Fibroblast of pulmonary artery (primary cell): ENCODE measurements at places on chromosomes 5 and 9.

- DNase-seq: peak; percentile 18
Measured at GRCh38 chr5:53642061-53642460, 81.6 kb downstream of the NDUFS4 start.

DNA sequence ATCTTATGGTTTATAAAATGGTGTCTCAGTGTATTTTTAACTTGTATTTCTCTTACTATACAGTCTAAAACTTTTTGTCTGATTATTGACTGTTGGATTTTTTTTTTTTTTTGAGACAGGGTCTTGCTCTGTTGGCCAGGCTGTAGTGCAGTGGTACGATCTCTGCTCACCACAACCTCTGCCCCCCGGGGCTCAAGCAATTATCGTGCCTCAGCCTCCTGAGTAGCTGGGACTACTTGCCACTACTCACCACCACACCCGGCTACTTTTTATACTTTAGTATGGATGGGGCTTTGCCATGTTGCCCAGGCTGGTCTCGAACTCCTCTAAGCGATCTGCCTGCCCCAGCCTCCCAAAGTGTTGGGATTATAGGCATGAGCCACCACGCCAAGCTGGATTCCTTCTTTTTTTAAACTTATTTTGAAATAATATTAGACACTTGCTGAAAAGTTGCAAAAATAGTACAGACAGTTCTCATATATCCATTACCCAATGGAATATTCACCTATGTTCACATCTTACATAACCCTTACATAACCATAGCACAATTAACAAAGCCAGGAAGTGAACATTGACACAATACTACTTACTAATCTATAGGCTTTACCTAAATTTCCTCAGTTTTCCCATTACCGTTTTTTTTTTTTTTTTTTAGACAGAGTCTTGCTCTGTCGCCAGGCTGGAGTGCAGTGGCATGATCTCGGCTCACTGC, 47.2 kb downstream of the STOM start:
- DNase-seq: peak; percentile 20

DNA sequence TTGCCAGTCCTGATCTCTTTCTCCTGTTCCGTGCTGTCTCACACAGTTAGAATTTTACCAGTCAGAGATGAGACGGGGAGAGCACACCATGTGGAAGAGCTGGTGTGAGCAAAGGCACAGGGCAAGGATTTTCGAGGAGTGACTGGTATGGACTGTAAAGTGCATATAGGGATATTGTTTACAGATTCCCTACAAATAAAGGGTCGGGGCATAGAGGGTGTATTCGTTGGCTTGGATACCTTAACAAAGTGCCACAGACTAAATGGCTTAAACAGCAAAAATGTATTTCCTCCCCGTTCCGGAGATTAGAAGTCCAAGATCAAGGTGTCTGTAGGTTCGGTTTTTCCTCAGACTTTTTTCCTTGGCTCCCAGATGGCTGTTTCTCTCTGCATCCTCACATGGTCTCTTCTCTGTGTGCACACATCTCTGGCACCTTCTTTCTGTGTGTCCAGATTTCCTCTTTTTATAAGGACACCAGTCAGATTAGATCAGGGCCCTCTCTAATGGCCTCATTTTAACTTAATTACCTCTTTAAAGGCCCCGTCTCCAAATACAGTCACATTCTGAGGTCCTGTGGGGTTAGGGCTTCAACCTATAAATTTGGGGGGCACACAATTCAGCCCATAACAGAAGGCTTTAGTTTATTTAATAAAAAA, 23.4 kb downstream of the CYFIP2 start:
- no peak for DNase-seq

DNA sequence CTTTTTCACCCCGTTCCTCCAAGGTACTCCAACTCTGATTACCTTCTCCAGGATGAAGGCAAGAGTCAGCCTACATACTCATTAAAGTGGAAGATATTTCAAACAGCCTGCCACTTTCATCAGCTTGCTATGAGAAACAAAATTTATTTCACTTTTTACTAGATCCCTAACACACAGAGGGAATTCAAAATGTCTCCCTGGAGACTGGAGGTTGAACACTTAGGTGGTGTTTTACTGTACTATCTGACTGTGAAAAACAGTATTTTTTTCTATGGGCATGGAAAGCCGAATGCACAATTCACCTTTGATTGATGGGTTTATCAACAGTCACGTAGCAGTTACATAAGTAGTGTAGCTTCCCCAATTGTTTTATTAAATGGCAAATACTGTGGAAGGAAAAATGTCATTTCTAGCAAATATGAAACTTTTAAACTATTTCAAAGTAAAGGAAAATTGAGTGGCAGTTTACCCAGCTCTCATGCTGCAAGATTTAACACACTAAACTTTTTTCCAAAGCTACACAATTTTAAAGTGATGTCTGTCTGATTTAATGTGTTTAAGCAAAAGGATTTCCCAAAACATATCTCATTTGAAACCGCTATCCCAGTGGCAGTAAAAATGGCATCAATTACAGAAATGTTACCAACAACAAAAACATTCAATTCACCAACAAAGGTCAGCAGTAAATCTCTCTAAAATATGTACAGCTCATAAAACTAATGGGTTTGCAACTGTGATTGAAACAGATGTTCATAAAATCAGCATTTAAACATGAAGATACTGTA, 125.0 kb upstream of the TLE4 start:
- DNase-seq: no peak

GRCh38 chr5:109705596-109705995, 15.9 kb downstream of the MAN2A1 start:
- DNase-seq: peak; percentile 25

GRCh38 chr5:146588331-146589027, 72.5 kb upstream of the GPR151 start:
- DNase-seq: no peak

DNA sequence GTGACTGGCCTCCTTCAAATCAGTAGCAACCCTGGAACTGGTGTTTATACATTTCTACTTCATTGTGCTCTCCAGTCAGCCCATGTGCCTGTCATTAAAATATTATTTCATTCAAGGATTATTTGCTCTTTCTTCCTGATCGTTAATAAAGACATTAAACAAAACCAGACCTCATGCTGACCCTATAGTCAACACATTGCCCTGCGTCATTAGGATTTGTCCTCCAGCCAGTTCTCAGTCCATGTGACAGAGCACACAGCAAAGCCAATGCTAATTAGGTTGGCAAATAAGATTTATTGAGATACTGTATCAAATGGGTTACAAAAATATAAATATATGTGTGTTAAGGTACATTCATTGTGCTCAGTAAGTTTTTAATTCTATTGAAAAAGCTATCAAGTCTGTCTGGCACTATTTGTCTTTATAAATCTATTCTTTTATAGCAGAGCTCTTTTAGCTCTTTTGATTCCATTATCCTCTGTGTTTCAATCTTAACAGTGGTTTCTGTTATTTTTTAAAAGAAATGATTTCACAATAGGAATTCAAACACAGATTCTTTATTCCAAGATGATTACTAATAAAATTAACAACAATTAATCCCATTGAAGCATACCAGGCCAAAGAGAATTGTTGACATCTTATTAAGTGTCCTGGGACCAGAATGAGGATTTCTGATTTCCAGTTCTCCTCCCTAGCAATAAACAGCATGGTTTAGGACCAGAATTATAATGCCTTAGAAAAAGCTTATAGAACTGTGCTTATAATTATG, 209.4 kb upstream of the RGMB start:
- DNase-seq: no peak

- peak; percentile 92 for DNase-seq
Measured at GRCh38 chr5:137563646-137564397, 64.7 kb upstream of the SPOCK1 start.

GRCh38 chr9:135588371-135588770, 26.8 kb downstream of the PAEP start:
- no peak for DNase-seq

GRCh38 chr9:124377551-124378406, 37.5 kb downstream of the PSMB7 start:
- DNase-seq: no peak

GRCh38 chr5:10601246-10602030, 37.6 kb downstream of the ANKRD33B start:
- peak; percentile 96 for DNase-seq

DNA sequence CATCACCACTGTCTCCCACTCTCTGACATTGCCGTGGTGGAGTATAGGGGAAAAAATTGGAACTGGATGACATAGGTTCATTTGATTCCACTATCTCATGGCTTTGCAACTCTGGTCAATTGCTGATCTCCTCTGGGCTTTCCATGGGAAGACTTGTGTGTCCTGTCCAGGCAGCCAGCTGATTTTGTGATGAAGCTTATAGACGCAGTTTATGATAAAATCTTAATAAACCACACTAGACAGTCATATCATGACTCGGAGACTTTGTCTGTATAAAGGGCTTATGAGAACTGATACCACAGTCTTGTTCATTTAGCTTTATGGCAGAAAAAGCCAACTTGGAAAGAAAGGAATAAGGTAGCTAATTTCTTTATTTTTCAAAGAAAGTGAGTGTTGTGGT, 296.5 kb downstream of the MAST4 start:
- DNase-seq: no peak

DNA sequence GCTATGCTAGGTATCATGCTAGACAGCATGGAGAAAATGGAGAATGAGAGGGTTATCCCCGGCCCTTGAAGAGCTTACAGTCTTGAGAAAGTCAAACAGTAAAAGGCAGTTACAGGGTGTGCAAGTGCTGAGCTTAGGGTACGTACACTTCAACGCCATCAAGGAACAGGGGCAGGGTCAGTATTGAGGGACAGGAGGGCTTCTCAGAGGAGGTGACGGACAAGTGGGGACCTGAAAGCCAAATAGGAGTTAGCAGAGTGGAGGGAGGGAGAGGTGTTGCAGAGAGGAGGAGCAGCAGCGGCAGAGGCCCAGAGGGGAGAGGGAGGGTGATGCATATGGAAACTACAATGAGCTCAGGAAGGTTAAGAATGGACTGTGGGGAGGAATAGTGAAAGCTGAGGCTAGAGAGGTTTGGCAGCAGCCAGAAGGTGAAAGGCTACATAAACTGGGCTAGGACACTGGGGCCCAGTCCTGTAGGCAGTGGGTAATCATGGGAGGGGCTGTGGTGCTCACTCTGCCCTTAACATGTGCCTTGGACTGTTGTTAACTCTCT, 88.0 kb downstream of the NRG2 start:
- DNase-seq: no peak

GRCh38 chr5:1415059-1415425, 30.2 kb downstream of the SLC6A3 start:
- no peak for DNase-seq

DNA sequence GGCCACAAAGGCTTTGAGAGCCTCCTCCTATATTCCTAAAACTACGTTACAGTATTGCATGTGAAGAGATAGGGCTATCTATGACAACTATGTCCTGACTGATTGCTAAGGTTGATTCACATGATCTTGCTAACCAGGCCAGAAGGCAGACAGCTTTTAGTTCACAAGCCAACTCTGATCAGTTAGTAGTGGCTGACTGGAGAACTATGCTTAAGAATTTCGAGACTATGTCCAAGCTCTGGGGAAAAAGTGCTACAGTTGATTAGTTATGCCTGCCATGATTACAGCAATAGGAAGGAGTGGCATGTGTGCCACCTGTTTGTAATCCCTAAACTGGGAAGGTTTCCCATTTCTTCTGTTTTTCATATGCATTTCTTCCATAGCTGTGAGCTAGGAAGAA, 223.4 kb downstream of the DOCK8 start:
- peak; percentile 70 for DNase-seq

- no peak for DNase-seq
Measured at GRCh38 chr5:122743261-122743660, 31.6 kb upstream of the SNX2 start.
